ENCODE measurements at places on chromosomes 6 and 20.

- DNase-seq: no peak
Measured at GRCh38 chr20:38875175-38875993, 50.8 kb upstream of the FAM83D start.

- DNase-seq: no peak
Measured at GRCh38 chr6:119012521-119012920, 65.9 kb downstream of the FAM184A start.

DNA sequence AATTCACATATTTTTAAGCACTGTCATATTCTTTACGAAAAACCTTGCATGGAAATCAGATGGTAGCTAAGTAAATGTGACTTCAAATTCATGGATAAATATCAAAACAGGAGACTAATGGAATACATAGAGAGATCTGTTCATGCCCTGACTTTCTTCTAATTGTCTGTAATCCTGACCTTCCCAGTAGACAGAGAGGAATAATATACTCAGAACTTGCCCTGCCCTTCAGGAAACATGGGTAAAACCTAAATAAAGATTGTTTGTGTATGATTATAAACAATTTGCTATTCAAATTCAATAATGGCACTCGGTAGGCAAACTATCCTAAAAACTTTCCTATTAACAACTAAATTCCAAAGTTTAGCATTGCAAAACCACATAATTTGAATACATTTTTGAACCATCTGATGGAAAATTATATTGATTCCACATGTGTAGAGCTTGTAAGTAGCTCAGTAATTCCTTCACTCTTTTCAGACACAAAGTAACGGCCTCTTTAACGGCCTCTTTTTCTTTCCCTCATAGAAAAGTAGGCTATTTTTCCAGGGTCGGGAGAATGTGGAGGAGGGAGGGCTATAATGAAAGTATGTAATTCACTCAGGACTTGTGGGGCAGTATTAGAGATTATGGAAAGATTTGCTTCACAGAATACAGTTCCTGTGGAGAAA is 227.6 kb downstream of the ALDH8A1 start:
- DNase-seq: peak; percentile 74

GRCh38 chr20:60453388-60454246 is 495.4 kb downstream of the CDH26 start:
- no peak for DNase-seq

GRCh38 chr6:32086661-32087573 is 22.2 kb downstream of the TNXB start:
- DNase-seq: peak; percentile 69

DNA sequence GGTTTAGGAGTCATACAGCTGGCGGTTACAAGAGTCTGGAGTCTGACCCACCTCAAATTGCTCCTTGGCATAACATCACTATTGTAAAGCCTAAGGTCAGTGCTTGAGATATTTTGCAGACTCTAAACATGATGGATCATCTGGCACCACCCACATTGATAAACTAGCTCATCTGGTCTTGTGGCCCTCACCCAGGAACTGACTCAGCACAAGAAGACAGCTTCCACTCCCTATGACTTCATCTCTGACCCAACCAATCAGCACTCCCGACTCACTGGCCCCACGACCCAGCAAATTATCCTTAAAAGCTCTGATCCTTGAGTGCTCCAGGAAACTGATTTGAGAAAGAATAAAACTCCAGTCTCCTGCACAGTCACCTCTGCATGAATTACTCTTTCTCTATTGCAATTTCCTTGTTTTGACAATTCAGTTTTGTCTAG is 115.9 kb downstream of the CD24 start:
- no peak for DNase-seq

GRCh38 chr6:117929501-117929900 is 22.4 kb downstream of the SLC35F1 start:
- no peak for DNase-seq

- DNase-seq: no peak
Measured at GRCh38 chr20:52965819-52966218, 6.3 kb upstream of the TSHZ2 start.

- no peak for DNase-seq
Measured at GRCh38 chr20:1534526-1534925, 23.0 kb downstream of the SIRPD start.

GRCh38 chr20:50199703-50200102 is 9.1 kb downstream of the CEBPB start:
- DNase-seq: no peak

- DNase-seq: no peak
Measured at GRCh38 chr6:19835605-19836004, 1.6 kb upstream of the ID4 start.

DNA sequence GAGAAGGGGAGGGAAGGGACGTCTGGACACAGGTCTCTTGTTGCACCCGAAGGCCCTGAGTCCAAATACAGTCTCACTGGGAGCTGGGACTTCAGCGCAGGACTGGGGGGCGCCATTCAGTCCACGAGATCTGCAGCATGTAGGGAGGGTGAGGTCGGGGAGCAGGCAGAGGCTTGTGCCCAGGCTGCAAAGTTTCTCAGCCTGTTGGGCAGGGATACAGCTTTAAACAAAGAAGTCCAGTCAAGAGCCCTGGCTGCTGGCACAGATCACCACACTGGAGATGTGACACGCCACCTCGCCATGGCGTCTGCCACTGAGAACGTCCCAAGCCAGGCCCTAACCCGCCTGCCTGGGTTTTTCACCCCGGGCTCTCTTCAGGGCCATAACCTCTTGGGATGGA is 256.6 kb downstream of the DLL1 start:
- no peak for DNase-seq

- DNase-seq: no peak
Measured at GRCh38 chr6:32147401-32148132, 4.2 kb downstream of the PRRT1 start.

DNA sequence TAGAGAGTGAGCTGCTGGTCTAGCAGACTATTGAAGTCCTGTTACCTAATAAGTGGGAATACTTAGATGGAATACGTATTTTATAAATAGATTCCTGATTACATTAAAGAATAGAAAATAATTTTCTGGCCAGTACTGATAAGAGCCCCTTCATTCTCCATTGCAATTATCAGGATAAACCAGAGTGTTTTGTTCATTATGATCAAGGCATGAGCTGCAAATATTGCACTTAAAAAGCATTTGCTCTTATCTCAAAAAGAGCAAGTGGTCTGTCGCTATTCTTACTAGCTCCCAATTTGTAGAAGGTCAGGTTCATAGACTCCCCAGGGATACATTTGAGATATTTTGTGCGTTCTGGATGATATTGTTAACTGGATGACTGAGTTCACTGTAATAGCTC is 73.1 kb upstream of the PLCB4 start:
- DNase-seq: no peak

GRCh38 chr6:149895833-149896271 is 2.1 kb downstream of the RAET1E start:
- peak; percentile 78 for DNase-seq

- DNase-seq: no peak
Measured at GRCh38 chr20:57505979-57506378, 19.0 kb downstream of the CTCFL start.

GRCh38 chr6:15533379-15534026 is 129.3 kb downstream of the DTNBP1 start:
- DNase-seq: peak; percentile 17

GRCh38 chr20:40646361-40646760 is 42.7 kb downstream of the MAFB start:
- DNase-seq: peak; percentile 18

DNA sequence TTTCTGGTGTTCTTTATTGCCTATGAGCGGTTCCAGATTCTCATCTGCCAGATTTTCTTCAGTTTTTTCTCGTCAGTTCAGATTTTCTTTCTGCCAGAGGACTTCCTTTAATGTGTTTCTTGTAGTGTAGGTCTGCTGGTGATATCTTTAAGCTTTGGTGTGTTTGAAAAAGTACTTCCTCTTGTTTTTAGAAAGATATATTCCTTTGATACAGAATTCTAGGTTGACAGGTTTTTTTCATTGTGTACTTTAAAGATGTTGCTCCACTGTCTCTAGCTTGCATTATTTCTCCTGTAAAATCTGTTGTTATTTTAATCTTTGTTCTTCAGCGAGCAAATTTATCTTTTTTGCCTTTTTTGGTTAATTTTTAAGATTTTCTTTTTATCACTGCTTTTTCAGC is 36.9 kb downstream of the ASXL1 start:
- DNase-seq: no peak

DNA sequence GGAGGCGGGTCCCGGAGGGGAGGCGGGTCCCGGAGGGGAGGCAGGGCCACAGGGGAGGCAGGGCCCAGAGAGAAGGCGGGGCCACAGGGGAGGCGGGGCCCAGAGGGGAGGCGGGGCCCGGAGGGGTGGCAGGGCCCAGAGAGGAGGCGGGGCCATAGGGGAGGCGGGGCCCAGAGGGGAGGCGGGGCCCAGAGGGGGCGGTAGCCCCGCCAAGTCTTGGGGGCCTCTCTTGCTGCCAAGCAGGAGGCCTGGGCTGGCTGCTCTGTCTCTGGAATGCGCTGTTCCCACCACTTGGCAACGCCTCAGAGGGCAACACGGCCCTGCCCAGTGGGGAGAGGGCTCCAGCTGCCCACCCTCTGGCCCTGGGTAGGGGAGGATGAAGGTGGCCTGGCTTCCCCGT is 80.5 kb downstream of the YTHDF1 start:
- no peak for DNase-seq

DNA sequence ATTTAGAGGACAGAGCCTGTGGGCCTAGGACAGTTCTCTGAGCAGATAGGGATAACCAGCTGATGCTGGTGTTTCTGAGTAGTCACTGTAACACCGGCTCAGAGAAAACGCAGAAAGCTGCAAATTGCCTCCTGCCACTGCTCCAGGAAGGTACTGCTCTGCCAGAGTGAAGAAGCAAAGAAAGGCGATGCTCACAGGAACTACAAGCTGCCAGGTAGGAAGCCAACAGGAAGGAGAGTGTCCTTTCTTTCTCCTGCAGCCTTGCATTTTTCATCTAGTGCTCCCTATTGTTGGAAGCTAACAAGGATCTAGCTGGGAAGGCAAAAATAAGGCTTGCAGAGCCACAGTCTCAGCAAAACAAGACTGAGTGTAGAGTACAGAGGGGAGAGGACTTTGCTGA is 70.7 kb upstream of the RAB32 start:
- DNase-seq: no peak

GRCh38 chr6:38085031-38085430 is 265.5 kb downstream of the ZFAND3 start:
- no peak for DNase-seq

- no peak for DNase-seq
Measured at GRCh38 chr6:130381459-130382380, 15.9 kb downstream of the TMEM200A start.

- DNase-seq: no peak
Measured at GRCh38 chr6:90464507-90464906, 122.4 kb downstream of the MAP3K7 start.

DNA sequence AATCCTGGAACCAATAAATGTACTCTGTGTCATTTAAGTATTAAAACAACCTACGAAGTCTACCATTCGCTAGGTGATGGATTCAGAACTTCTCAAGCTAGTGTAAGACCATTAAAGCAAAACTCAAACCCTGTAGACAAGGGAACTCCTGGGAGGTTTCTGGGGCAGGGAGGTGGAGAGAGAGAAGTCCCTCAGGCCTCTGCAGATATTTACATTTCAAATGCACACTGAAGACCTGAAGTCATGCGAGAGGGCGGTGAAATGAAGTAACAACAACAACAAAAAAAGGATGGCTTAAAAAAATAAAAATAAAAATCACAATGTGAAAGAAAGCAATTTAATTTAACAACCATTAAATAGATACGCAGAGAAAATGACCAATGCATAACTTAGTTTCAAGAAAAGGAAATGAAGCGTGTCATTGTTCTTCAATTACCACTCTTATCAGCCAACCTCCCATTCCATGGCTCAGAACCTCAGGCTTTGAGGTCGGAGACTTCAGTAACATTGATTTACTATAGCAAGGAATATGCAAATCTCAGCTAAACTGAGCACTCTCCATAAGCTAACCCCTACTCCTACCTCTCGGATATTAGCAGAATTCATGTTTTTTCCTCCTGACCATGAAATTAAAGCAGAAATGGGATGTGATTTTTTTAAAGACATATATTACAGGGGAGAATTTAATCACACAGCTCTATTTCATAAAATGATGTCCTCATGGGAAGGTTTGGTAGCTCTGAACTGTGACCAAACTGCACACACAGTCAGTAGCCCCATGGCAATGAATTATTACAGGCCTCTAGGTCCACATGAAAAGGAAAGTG is 140.6 kb downstream of the KIF16B start:
- no peak for DNase-seq

DNA sequence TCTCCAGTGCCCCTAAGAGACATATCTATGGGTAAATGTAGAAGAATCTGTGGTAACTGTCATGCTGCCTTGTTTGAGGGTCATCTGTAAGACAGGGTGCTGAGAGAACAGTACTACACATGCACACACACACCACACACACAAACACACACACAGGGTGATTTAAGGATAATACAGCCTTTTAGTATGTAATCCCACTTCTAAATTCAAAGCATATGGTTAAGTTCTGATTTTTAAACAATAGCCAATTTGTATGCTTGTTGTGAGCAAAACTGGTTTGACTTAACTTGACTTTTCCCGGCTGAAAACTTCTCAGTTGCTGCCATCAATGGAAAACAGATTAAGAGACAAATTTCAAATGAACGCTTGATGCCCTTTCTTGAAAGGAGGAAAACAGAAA is 241.8 kb downstream of the ADGRG6 start:
- DNase-seq: no peak

GRCh38 chr20:61477451-61477861 is 225.4 kb downstream of the CDH4 start:
- no peak for DNase-seq

DNA sequence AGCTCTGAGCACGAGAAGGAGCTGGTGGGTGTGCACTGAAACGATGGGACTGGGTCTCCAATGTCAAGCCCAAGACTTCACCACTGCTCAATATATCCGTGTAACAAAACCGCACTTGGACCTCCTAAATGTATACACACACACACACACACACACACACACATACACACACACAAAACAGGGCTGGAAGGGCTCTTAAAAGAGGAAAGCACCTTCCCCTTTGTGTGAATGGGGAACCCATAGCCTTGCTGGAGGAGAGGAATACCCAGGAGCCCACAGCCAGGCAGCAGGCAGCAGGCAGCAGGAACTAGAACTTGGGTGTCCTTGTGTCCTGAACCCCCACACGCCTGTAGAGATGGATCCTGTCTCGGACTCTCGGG is 29.8 kb downstream of the TGM2 start:
- no peak for DNase-seq

GRCh38 chr6:114287461-114287860 is 55.4 kb downstream of the HS3ST5 start:
- DNase-seq: no peak

DNA sequence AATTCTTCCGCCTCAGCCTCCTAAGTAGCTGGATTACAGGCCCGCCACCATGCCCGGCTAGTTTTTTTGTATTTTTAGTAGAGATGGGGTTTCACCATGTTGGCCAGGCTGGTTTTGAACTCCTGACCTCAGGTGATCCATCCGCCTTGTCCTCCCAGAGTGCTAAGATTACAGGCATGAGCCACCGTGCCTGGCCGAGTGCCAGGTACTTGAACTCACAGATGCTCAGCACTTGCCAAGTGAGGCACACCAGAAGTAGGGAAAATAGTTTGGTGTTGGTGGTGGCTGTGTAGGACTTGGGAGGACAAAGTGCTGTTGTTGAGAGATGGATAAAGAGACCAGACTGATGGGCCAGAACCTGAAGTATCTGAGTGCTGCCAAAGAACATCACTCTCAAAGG is 40.0 kb upstream of the MBOAT1 start:
- no peak for DNase-seq

- DNase-seq: peak; percentile 61
Measured at GRCh38 chr20:2005831-2006426, 12.1 kb upstream of the PDYN start.

All from fibroblast of skin of scalp (primary cell).